ENCODE measurements at places on chromosomes 7 and 10.

- no peak for DNase-seq
Measured at GRCh38 chr7:30595436-30596013, 847 bp downstream of the GARS1 start.

DNA sequence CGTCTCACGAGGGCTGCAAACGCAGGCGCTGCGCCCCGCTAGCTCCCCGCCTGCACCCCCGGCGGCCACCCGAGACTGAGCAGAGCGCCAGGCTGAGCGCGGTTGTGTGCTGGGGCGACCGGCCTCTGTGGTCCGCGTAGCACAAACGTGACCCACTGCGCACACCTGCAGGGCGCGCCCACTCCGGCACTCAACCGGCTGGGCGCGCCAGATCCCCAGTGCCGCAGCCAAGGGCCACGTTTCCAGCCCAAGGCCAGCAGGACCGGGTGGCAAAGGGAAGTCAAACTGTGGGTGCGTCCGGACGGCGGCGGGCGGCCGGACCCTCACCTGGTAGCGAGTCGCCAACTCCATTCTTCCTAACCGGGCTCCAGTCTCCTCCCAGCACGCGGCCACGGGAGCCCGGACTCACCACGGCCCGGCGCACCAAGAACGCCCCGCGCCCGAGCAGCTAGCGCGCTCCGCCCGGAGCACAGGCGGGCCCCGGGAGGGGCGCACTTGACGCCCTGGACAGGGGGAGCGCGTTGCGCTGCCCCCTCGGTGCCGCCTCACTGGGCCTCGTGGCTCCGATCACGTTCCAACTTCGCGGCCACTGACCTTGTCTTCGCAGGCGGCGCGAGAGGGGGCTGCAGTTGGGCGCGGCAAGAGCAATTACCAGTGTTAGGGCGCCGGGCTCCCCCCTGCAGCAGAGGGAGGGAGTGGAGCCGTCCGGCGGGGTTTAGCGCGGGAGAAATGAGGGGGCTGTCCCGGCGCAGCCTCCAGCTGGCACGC is at the start of gene CDCA7L:
Gene CDCA7L, minus strand, starts transcription at position 446 of the 768 bp plus-strand sequence. Its CDS starts 95 bp downstream, at position 351.
- DNase-seq: no peak

DNA sequence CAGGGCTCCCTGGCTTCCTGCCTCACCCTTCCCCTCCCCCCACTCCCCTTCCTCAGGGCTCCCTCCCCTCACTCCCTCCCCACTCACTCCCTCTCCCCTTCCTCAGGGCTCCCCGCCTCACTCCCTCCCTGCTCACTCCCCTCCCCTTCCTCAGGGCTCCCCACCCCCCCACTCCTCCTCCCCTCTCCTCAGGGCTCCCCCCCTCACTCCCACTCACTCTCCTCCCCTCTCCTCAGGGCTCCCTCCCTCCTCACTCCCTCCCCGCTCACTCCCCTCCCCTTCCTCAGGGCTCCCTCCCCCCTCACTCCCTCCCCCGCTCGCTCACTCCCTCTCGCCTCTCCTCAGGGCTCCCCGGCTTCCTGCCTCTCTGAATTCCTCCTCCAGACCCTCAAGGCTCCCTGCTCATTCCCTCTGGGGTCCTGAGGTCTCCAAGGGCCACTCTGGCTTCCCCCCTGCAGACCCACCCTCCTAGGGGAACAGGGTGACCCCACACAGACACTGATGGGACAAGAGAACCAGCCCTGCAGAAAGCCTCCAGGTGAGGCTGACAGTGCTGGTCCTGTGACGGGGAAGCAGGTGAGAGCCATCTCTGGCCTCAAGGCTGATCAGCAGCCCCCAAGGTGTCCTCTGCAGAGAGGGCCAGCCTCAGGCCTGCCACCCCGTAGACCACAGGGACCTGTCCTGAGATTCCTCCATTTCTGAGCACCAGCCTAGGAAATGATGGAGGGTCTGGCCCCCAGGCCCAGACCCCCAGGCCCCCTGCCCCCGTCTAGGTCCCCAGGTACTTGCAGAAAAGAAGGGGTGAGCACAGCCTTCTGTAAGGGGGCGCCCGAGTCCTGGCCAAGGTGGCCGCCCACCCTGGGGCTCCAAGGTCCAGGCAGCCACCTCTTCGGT is 47.2 kb downstream of the PWWP2B start:
- DNase-seq: no peak

- DNase-seq: no peak
Measured at GRCh38 chr7:131683536-131684125, 127.2 kb upstream of the PODXL start.

GRCh38 chr10:87849001-87849400 is 14.3 kb downstream of the KLLN start:
- no peak for DNase-seq

Measured in stimulated activated CD4-positive, alpha-beta T cell treated with anti-CD3 and anti-CD28 coated beads, TNF-alpha, amount 100 ng/mL, for 4 hours (primary cell).